ENCODE measurements at places on chromosomes 16 and 17.

- DNase-seq, result no peak
Measured at GRCh38 chr17:70138291-70138865, 31.0 kb upstream of the KCNJ2 start.

DNA sequence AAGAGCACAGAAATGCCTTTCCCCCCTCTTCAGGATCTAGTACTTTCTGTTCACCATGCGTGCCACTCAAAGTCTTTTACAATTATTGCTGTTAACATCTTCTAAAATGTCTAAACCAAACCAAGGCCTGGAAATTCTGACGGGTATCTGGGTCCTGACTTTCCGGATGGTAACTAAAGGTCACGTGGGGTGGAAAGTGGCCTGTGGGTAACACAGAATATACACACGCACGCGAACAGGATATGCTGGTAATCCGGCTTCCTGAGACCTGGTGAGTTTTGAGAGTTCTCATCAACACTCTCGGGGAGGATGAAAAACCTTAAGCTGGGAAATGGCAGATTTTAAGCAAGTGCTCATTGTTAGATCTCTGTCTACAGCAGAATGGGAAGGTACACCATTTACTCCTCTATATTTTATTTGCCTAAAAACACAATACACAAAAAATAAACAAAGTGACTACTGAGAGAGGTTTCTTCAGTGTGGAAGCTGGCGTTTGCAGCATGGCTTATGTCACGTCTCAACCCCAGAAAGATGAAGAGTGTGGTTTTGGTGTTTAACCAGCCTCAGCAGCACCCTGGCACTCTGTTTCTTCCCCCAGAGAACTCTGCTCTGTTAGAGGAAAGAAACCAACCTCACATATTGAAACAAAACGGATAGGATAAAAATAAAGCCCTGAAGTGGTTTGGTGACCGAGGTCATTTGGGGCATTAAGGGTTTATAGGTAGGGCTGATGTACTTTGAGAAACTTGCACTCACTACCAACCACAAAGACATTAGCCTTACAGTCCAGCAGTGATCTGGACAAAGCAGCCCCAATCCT is 37.3 kb downstream of the SMG6 start:
- DNase-seq, result peak; percentile 93

DNA sequence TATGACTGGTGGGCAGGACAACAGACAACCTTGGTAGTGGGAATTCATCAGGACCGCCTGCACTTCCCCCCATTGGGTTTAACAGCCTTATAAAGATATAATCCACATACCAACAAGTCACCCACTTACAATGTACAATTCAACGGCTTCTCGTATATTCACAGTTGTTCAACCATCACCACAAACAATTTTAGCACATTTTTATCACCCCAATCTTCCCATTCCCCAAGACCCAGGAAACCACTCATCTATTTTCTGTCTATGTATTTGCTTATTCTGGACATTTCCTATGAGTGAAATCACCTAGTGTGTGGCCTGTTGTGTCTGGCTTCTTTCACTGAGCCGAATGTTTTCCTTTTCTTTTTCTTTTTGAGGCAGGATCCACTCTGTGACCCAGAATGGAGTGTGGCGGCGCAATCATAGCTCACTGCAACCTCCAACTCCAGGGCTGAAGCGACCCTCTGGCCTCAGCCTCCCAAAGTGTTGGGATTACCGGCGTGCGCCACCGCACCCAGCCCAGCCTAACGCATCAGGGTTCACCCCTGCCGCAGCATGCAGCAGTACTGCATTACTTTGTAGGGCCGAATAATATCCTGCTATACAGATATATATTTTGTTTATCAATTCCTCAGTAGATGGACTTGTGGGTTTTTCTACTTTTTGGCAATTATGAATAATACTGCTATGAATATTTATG is 10.9 kb downstream of the ANKS3 start:
- no peak for DNase-seq

GRCh38 chr17:53924530-53925455 is 102.1 kb downstream of the KIF2B start:
- no peak for DNase-seq

- DNase-seq, result no peak
Measured at GRCh38 chr16:19911747-19912454, 27.3 kb upstream of the GPRC5B start.

- no peak for DNase-seq
Measured at GRCh38 chr17:63986821-63987220, 11.3 kb upstream of the PRR29 start.

DNA sequence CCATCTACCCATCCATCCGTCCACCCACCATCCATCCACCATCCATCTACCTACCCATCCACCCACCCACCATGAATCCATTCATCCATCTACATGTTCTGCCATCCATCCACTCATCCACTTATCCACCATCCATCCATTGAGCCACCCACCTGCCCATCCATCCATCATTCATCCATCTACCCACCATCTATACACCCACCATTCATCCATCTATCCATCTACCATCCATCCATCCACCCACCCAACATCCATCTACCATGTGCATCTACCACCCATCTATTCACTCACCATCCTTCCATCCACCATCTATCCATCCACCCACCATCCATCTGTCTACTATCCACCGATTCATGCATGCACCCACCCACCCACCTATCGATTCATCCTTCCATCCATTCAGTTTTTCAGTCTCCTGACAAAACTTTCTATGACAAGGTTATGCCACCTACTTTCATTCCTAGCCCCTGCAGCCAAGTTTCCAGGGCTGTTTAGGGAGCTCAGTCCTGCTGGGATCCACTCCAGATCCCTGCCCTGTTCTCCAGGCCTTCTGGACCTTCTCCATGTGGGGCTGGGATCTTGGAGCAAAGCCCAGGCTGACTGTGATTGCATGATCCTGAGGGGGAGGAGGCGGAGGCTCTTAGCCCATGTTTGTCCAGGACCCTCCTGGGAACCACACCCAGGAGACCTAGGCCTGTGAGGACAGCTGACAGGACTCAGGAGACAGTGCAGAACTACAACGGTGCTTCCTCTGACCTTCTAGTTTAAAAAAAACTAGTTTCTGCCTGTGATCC is 27.4 kb downstream of the BCO1 start:
- no peak for DNase-seq

GRCh38 chr17:79171188-79171587 is 96.6 kb downstream of the ENGASE start:
- DNase-seq, result no peak

- DNase-seq, result no peak
Measured at GRCh38 chr17:335691-336090, 16.9 kb downstream of the RPH3AL start.

DNA sequence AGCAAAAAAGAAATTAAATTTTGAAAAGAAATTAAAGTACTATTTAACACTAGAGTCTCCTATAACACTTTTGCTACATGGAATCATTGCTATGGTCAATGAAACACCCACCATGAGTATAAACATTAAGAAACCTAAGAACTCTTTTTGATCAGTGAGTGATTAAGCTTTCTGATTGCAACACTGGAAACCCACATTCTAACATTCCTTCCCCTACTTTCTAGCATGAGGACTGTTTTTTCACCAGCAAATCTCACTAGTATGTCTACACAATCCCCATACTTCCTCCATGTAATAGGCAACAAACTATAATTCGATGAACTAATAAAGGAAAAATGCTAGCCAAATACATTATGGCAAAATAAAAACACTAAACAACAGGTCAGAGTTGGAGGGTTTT is 54.7 kb downstream of the SKAP1 start:
- no peak for DNase-seq

- peak; percentile 26 for DNase-seq
Measured at GRCh38 chr17:39527220-39527813, 66.0 kb downstream of the CDK12 start.

DNA sequence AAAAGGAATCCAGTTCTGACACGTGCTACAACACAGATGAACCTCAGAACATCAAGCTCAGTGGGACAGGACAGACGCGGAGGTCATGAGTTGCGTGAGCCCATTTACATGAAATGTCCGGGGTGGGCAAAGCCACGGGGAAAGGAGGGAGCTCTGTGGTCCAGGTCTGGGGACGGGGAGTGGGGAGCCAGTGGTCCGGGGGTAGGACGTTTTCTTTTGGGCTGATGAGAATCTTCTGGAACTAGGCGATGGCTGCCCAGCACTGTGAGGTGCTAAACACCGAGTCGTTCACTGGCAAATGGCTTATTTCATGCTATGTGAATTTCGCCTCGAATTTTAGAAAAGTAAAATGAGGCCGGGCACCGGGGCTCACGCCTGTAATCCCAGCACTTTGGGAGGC is 2.6 kb upstream of the LMF1 start:
- no peak for DNase-seq

DNA sequence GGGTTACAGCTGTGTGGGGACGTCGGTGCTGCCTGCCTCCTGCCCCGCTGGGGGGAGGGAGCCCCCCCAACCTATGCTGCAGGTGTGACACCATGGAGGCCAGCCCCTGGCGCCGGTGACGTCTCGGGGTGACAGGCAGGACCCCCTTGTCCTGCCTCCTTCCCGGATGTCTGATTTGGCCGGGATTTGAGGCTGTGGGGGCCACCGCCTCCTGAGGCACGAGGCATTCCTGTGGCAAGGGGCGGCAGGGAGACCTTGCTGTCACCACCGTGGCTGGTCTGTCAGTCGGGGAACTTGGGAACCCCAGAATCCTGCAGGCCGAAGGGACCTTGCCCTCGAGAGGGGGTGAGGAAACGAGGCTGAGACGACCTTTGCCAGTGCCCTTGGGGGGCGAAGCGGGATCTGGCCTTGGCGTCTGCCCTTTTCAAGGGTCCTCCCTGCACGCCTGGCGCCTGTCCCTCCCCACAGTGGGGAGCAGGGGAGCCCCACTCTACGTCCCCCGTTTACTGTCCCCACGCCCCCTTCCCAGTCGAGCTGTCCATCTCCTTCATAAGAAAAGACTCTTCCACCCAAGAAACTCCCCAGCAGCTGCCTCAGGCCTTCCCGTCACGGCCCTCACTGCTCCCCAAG is 74.4 kb downstream of the METRNL start:
- no peak for DNase-seq

GRCh38 chr17:77186141-77186604 is 45.4 kb downstream of the SEC14L1 start:
- peak; percentile 54 for DNase-seq

DNA sequence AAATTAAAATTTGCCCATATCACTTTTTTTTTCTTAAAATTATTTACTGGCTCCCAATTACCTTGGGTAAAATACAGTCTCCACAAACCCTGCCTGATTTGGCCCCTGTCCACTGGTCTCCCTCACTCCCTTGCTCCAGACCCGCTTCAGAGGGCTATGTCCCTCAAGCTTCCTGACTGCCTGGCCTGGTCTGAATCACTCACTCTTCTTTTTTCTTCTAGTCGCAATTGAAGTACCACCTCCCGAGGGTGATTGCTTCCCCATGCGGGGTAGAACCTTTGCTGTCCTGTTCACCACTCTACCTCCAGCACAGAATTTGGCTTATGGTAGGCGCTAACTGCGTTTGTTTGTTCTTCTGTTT is 598 bp upstream of the PGAP3 start:
- DNase-seq, result no peak

- no peak for DNase-seq
Measured at GRCh38 chr16:87361916-87362619, 21.5 kb downstream of the FBXO31 start.

Data from GM12865 (cell line).